ENCODE measurements at places on chromosomes 5 and 9.
A peak's percentile ranks its signal among the peaks of the same experiment; 100 is the strongest.

- no peak for DNase-seq
Measured at GRCh38 chr9:71515626-71516025, 252.7 kb downstream of the CEMIP2 start.

DNA sequence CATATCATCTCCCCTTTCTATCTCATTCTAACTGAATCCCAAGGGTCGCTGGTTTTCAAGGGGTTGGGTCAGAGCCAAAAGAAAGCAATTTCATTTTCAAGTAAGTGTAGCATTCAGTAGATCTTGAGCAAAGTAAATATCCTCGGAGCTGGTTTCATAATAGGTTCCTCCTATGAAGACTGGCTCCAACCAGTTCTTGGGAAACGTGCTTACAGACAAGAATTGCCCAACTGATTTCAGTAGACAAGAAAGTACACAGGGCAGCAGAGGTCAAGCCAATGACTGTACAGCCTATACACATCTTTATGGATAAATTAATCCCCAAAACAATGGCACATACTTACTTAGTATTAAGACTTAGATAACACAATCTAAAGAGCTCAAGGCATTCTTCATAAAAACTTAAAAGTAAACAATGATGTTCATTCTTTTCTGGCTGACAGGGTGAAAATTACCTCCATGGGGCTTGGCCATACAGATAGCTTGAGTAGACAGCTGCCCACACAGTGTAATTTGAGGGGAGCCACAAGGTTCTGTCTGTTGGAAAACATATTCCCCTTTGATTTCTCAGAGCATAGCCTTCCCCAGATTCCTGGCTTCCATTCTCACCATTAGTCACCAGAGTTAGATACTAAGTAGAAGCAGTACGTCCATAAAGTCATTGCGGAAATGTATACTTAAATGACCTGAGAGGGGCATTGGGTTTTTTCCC, 163.9 kb downstream of the ARRDC3 start:
- peak; percentile 95 for DNase-seq

DNA sequence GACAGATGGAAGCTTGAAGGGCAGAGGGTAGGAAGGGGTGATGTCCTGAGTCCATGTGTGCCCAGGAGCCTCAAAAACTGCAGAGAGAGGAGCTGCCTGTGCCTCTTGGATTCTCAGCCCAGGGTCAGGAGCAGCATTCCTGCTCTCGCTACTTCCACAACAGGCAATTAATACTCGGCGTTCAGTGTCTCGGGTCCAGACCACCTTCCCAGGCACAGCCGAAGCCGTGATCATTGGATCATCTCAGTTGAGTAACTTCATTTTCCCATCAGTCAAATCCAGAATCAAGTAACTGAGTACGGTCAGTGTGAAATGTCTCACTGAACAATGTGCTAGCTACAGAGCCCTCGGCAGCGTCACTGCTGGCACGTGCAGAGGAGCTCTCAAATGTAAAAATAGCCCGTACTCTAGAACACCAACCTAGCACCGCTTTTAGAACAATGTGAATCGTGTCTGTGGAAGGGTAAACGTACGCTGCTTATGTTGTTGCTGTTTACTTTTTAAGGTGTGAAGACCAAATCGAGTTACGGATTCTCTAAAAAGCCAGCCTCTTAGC, 63.5 kb upstream of the IRX4 start:
- no peak for DNase-seq

- DNase-seq = no peak
Measured at GRCh38 chr5:61228229-61228628, 66.0 kb upstream of the SMIM15 start.

GRCh38 chr9:84296146-84296843, 44.3 kb downstream of the SLC28A3 start:
- DNase-seq = peak; percentile 73

DNA sequence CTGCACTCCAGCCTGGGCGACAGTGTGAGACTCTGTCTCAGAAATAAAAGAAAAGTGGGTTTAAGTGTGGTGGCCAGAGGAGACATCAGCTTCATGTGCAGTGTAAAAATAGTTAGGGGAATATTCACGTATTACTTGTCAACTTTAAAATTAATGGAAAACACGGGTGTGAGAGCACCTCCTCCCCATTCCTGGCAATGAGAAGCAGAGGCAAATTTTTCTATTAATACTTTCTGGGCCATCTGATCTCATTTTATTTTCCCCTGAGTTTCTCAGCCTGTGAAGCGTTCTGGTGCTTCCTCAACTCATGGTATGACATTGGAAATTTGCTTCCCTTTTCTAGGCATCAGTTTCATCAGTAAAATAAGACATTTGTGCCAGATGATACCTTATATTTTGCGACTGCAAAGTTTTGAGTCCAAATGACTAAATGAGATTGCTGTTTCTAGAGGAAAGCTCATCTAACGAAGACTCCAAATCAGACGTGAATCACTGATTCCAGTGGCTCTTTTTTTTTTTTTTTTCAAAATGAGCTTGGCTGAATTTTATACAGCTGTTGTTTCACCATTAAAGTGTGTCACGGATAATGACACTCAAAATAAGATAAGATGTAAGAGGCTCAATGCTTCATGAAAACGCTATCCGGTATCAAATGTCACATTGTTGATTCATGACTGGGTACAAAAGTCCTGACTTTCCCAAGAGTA, 104.6 kb downstream of the MSX2 start:
- peak; percentile 73 for DNase-seq

DNA sequence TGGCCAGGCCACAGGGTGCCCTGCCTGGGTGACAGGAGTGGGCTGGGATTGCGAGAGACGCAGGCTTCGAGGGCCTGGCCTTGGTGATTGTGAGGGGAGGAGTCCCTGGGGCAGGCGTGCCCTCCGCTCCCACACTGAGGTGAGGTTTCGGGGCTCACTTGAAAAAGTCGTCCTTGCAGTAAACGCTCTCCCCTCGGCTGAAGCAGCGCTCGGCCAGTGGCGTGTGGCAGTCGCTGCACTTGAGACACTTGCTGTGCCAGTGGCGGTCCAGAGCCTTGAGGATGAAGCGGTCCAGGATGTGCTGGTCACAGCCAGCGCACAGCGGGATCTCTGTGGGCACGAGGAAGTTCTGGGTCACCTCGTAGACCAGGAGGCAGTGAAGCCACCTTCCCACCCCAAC, 4.5 kb downstream of the LHX3 start:
- no peak for DNase-seq

DNA sequence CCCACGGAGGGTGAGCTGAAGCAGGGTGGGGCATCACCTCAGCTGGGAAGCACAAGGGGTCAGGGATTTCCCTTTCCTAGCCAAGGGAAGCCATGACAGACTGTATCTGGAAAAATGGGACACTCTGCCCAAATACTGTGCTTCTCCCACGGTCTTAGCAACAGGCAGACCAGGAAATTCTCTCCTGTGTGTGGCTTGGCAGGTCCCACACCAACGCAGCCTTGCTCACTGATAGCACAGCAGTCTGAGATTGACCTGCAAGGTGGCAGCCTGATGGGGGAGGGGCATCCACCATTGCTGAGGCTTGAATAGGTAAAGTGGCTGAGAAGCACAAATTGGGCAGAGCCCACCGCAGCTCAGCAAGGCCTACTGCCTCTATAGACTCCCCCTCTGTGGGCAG, 23.2 kb downstream of the RAB3C start:
- DNase-seq = no peak

DNA sequence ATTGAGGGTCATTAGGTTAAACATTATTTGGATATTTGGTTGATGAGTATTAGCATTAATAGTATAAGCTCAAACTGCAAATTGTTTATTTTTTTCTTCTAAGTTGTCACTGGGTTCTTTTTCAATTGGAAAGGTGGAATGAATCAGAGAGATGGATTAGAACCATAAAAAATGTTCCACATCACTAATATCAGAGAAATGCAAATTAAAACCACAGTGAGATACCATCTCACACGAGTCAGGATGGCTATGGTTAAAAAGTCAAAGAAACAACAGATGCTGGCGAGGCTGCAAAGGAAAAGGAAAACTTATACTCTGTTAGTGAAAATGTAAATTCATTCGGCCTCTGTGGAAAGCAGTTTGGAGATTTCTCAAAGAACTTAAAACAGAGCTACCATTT, 122.8 kb downstream of the CCDC192 start:
- DNase-seq = peak; percentile 64

DNA sequence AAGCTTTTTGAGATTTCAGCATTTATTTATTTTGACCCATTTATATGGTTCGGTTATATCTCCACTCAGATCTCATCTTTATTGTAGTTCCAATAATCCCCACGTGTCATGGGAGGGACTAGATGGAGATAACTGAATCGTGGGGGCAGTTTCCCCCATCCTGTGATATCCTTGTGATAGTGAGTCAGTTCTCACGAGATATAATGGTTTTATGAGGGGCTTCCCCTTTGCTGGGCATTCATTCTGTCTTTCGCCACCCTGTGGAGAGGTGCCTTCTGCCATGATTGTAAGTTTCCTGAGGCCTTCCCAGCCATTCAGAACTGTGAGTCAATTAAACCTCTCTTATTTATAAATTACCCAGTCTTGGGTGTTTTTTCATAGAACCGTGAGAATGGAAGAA, 96.5 kb upstream of the PCSK1 start:
- DNase-seq = no peak

DNA sequence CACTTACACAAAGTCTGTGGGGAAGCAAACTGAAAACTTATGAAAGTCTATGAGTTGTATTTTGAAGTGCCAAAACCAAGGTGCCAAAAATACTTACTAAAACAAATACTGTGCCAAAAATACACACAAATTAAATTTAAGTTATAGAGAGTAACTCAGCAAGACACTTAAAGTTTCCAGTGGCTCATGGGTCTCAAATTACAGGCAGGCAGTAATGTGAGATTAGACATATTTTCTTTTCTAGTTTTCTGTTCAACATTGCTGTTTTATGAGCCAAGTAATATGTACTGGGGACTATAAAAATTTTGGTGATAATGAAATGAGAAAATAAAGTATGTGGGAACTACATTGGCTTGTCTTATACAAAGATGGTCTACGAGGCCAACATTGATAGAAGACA, 172.2 kb upstream of the SNX2 start:
- no peak for DNase-seq

- no peak for DNase-seq
Measured at GRCh38 chr5:53191548-53192165, 82.1 kb upstream of the MOCS2 start.

DNA sequence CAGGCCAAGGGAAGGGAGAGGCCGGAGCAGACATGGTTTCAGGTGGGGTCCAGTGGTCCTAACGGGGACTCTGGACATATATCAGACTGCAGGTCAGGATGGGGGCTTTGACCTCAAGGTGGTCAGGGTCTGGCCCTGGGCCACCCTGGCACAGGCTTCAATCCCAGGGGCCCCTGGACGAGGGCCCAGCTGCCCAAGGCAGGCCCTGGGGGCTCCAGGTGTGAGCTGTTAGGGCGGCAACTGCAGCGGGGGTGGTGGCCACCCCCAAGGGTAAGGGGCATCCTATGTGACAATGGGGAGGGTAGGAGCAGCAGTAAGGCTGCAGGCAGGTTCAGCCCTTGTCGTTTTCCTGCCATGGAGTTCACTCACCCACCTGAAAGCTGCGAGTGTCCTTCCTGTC, 45.4 kb upstream of the CLPTM1L start:
- DNase-seq = no peak

- no peak for DNase-seq
Measured at GRCh38 chr5:171882118-171882517, 96.5 kb downstream of the SMIM23 start.

DNA sequence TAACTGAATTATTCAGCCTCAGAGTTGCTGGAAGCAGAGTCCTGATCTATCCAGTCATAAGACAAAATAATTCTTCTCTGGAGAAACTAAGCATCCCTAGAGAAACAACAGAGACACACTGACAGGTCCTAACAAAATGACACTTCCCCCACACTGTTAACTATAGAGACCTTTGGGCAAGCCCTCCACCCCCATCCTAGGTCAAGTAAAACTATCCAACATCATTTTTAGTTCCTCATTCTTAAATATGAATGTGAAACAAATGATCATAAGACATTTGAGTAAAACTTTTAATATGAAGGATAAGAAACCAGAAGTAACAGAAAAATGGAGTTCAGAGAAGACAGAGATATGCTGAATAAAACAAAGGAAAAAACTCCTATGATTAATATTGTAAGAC, 30.9 kb downstream of the CNTLN start:
- DNase-seq = no peak

GRCh38 chr9:116580853-116581252, 106.3 kb upstream of the TRIM32 start:
- peak; percentile 22 for DNase-seq

DNA sequence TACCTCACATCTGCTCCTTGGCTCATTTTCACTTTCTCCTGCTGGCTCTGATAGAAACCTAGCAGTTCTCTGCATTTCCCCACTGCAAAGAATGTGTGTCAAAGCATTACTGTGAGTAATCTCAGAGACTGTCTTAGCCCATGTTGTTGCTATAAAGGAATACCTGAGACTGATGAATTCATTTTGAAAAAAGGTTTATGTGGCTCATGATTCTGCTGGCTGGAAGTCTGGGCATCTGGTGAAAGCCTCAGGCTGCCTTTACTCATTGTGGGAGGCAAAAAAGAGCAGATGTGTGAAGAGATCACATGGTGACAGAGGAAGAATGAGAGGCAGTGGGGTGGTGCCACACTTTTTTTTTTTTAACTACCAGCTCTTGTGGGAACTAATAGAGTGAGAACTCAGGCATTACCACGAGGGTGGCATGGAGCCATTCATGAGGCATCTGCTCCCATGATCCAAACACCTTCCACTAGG, 191.6 kb upstream of the CTNND2 start:
- no peak for DNase-seq

GRCh38 chr9:35490910-35491465, 1.1 kb downstream of the RUSC2 start:
- DNase-seq = peak; percentile 41

DNA sequence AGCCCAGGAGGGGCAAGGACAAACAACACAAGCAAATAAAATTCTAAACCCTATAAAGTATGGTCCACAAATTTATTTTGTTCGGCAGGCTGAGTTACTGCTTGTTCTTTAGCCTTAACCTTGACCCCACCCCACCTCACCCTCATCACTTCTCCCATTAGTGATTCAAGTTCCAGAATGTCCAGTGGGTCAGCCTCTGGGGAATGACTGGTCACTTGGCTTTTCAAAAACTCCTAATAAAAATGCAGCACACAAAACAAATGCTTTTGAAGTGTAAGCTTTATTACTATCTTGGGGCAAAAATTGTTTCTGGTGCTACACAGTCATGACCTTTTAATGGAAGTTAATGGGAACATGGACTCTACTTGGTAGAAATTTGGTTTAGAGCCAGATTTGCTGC, 142.1 kb downstream of the MPDZ start:
- DNase-seq = no peak

DNA sequence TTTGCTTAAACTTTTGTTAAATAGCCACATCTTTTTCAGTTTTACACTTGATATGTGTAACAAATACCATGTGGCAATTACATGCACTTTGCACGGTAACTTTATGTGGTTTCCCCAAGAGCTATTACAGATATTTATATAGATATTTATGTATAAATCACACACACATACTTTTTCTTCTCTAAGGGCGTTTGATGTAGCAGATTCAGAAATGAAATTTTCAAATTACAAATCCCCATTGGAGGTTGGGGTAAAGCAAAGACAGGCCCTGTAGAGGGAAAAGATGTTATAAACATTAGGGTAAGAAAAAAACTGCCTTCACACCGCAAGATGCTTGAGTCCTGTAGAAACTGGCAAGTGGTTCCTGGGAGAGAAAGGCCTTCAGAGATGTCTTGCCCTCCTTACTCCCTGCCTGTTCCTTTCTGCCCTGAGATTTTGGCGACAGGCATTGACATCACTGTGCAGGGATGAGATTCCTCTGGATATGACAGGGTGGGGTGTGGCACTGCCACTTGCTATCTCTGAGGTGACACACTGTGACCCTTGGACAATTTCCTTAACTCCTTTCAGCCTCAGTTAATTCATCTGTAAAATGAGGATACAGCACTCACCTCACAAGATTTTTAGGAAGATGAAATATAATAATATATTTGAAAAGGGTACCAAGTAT, 177.9 kb upstream of the TUT7 start:
- DNase-seq = no peak
